ENCODE measurements at places on chromosomes 6 and 20.

DNA sequence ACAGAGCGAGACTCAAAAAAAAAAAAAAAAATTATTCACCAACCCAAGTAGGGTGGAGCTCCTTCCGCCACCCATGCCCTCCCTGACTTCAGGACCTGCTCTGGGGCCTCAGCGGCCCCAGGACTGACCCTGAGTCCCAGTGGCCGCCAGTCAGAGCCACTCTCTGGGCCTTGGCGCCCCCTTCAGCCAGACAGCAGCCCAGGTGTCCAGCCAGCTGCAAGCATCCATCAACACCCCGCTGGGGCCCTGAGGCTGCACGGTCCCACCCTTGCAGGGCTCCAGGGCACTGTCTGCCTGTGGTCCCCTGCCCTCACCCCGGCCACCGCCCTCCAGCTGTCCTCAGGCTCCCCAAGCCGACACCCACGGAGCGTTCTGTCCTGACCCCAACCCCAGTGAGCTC, 11.4 kb upstream of the KCNQ2 start:
- no peak for DNase-seq

DNA sequence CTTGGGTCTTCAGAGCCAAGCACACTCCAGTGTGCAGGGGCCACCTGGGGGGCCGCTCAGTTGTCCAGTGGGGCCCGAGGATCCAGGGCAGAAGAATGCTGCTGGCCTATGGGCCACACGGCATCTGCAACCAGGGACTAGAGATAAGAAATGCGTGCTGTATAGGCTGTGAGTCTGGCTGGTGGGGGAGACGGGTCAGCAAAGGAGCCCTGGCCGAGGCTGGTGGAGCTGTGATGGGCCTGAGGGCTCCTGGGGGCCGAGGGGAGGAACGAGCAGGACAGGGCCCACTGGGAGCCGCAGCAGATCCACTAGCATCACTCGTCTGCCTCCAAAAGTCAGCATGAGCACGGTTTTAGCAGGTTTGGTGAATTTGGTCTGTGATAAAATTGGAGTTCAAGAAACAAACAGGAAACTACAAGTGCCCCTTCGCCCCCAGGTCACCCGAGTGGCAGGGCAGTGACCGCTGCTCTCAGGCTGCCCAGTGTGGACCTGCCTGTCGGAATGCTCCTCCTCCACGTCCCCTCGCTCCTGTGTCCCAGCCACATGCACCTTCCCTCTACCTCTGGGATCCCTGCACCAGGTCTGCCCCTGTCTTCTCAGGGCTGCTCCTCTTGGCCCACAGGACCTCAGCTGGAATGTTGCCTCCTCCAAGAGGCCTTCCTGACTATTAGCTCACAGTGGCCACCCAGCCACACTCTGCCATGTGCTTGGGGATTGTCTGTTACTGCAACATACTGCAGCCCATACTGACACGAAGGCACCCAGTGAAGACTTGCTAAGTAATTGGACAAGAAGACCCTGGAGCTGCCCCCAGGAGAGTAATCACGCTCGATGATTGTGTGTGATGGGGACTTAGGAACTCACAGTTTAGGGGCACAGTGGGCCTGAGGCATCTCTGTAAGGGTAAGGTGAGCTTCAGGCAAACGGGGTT, 10.9 kb downstream of the ACSS1 start:
- no peak for DNase-seq

DNA sequence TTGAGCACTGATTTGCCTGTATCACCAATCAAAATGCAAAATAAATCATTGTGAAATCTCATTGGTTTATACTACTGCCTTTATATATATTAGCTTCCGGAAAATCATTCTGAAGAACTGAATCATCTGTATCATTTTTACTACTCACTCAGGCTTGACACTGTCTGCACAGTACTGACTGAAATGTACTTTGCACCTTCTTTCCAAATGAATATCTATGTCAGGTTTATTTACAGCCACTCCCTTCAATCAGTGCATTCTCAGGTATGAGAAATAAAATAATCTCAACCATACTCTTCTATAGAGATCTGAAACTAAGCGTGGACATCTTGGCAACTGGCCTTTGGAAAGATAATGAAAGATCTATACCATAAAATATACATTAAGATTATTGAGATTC, 2.7 kb downstream of the KHDRBS2 start:
- no peak for DNase-seq

GRCh38 chr20:48191200-48191599, 405.9 kb upstream of the SULF2 start:
- DNase-seq: no peak

DNA sequence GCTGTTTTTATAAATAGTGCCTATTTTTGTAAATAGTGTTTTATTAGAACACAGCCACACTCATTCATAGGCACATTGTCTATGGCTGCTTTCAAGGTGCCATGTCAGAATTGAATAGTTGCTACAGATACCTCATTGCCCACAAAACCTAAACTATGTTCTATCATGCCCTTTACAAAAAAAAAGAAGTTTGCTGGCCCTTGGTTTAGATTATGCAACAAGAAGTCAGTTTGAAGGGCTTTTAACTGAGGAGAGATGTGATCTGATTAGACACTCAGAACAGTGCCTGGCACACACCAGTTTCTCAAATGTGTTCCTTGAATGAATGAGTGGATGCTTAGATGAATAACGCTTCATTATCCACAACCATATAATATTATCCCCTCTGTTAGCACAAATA, 366.1 kb downstream of the MAFB start:
- DNase-seq: no peak

- DNase-seq: no peak
Measured at GRCh38 chr20:30484009-30484748, 773.3 kb upstream of the DEFB115 start.

- DNase-seq: no peak
Measured at GRCh38 chr6:153073841-153074240, 57.2 kb downstream of the RGS17 start.

- no peak for DNase-seq
Measured at GRCh38 chr20:51050531-51051075, 27.7 kb upstream of the KCNG1 start.

- DNase-seq: peak; percentile 16
Measured at GRCh38 chr6:52063584-52064344, 23.6 kb downstream of the PKHD1 start.

DNA sequence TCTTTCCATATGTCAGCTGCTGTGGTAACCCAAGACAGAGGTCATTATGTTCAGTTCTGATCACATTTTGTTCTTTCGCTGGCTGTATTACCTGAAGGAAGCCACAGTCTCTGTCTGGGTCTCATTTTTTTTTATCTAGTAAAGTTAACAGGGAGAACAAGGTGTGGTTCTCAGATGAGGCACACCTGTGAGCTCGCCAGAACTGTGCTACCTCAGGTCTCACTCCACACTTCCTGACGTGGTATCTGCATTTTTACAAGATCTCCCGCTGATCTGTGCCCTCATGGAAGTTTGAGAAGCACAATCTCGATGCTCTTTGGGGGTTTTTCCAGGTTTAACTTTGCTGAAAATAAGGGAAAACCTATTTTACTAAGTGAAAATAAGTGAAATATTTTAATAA, 169.5 kb upstream of the CENPW start:
- DNase-seq: no peak

- peak; percentile 69 for DNase-seq
Measured at GRCh38 chr20:23349338-23350195, 1.0 kb upstream of the NXT1 start.

DNA sequence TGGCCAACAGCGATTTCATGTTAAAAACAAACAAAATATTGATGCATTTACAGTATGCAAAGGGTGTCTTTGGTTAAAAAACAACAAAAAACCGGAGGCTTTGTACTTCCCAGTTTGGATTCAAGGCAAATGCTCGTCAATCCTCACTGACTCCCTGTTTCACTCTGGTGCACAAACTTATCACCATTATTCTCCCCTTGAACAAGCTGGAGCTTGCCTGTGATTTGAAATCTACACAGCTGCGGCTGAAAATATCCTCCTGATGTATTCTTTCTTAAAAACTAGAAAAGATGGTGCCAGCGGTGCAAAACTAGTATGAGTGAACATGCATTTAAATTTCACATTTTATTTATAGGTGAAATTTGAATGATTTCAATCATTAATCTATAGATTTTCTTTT, 3.3 kb downstream of the PERP start:
- DNase-seq: no peak

- DNase-seq: no peak
Measured at GRCh38 chr20:47281376-47281775, 75.1 kb downstream of the ZMYND8 start.

- no peak for DNase-seq
Measured at GRCh38 chr6:155121699-155122098, 126.6 kb downstream of the TIAM2 start.

DNA sequence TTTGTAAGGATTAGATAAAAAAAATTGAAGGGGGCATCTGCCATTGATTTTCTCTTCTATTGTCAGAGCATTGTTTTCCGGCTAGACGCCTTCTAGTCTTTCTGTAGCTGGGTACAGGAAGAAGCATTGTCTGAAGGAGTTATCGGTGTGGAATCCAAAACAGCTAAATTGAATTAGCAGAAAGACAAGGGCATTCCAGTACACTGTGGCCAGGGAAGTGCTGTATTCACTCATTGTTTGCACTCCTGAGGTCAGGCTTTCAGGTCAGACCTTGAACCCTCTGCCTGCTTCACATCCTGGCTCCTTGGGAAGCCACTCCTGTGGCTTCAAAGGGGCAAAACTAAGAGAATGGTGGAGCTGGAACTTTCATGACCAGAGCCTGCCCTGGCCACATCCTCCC, 81.1 kb upstream of the SNAP25 start:
- no peak for DNase-seq

DNA sequence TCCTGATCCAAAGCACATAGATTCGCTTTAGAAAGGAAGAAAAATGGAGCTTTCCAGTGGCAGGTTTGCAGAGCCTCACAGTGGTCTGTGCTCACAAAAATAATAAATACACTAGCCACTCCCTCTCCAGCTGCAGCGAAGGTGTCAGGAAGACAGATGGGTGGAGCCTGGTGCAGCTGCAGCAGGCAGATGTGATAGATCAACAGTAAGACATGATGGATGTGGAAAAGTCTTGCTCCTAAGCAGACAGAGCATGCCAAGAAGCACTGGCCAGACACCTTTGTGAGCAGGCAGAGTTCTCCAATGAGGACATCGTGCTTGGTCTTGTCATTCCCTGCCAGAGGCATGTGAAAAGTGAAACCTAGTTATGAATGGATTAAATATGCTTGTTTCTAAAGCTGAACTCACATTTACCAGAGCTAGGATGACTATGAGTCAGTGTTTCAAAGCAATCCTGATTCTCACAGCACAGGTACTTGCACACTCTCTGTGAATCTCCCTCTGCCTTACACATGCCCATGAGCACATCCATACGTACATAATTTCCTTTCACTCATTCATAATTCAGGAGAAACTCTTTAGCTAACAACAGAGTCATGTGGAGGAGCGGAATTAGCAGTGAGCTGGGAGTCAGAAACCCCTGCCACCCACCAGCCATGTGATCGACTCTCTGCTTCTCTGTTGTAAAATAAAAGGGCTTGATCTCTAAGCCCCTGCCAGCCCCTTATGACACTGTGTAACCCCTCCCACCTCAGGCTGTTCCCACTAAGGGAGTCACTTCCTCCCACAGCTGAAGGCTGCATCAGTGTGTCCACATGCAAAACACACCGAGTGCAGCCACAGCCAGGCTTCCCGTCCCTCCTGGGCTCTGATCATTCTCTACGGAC, 111.2 kb downstream of the SCML4 start:
- no peak for DNase-seq

GRCh38 chr6:42821846-42822245, 40.0 kb downstream of the BICRAL start:
- no peak for DNase-seq

DNA sequence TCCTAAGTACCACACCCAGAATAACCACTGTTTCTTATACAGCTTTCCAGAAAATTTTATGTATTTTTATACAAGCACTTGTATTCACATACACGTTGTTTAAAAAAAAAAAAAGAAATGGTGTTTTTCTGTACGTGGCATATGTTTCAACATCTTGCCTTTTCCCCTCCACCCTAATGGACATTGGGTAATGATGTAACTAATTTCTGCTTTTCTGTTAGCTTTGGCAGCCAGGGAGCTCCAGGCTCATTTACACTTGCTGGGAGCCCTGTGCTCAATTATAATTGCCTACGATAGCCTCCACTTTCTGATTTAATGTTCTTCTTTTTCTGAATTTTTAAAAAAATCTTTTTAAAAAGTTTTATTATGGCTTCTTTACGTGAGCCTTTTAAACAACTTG, 352.4 kb downstream of the UTRN start:
- DNase-seq: no peak

DNA sequence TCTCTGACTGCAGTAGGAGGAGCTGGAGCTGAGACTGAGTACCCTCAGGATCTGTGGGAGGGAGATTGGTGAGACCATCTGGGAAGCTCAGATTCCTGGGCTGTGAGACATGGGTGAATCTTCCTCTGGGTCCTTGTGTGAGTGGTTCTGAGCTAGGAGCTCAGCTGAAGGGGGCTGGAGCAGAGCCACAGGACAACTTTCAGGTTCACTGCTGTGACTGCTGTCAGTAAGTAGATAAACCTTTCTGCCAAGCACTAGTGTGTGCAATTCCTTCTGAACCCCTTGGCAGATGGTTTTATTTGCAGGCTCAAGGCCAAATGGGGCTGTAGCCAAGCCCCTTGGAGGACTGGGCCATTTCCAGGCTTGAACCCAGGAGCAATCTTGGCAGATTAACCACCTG, 49.6 kb upstream of the SNAP91 start:
- no peak for DNase-seq

- no peak for DNase-seq
Measured at GRCh38 chr6:72650081-72650745, 28.3 kb downstream of the KCNQ5 start.

- no peak for DNase-seq
Measured at GRCh38 chr6:149221774-149222070, 95.8 kb upstream of the TAB2 start.

- DNase-seq: no peak
Measured at GRCh38 chr6:136014454-136015437, 163.2 kb downstream of the PDE7B start.

DNA sequence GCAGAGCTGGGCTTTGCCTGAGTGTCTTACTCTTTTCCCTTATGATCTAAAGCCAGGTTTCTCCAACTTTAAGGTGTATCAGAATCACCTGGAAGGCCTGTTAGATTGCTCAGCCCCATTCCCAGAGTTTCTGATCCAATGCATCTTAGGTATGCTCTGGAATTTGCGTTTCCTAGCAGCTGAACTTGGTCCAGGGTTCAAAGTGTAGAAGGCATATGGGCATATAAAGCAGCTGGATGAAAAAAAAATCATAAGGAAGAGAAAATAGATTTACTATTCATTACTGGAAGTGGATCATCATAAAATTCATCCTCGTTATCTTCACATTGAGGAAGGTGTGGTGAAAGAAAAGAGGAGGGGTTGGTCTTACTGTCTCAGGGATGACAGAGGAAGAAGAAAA, 56.8 kb upstream of the CDKAL1 start:
- no peak for DNase-seq

- no peak for DNase-seq
Measured at GRCh38 chr20:63060057-63060991, 53.6 kb upstream of the BHLHE23 start.

GRCh38 chr20:1845701-1846100, 49.5 kb upstream of the SIRPA start:
- no peak for DNase-seq

GRCh38 chr6:7604003-7604402, 14.0 kb downstream of the SNRNP48 start:
- DNase-seq: no peak
